ENCODE measurements at places on chromosomes 3 and 15. TPM values are rescaled to one million over a fixed set of nuclear protein-coding genes. Genes with fewer than 3 reads are reported as not detected.

Gene TNFAIP8L3
- 19.8 TPM for total RNA-seq

Gene XCR1
- total RNA-seq: 0.04 TPM

Gene MANF
- 13.7 TPM for total RNA-seq

DNA sequence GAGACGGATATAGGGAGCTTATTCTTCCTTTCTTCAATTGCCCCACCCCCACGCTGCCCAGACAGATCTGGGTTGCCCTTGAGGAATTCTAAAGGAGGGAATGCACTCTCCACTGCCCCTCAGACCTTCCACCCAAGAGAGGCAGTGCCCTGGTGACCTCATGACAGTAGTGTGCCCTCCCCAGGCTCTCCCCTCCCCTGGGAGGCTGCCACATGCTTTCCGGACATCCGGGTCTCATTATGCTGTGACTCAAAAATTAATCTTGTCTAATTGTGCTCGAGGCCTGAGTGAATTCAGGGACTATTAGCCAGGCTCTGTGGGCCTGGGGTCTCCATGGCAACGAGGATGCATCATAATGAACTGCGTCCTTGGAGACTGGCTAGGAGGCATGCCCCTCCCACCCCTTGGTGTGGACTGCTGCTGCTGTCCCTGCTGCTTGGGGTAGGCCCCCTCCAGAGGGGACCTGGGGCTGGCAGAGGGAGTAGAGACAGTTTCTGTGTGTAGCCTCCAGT lies 20.8 kb downstream of the CORO2B start:
- no peak for ATAC-seq

- no peak for ATAC-seq
These were observed 178.8 kb downstream of the MEIS2 start for GRCh38 chr15:36921484-36922091.

GRCh38 chr15:39358441-39359041 lies 222.3 kb upstream of the THBS1 start:
- ATAC-seq: peak; percentile 65

Gene ATP2B2
- total RNA-seq: 0.13 TPM

DNA sequence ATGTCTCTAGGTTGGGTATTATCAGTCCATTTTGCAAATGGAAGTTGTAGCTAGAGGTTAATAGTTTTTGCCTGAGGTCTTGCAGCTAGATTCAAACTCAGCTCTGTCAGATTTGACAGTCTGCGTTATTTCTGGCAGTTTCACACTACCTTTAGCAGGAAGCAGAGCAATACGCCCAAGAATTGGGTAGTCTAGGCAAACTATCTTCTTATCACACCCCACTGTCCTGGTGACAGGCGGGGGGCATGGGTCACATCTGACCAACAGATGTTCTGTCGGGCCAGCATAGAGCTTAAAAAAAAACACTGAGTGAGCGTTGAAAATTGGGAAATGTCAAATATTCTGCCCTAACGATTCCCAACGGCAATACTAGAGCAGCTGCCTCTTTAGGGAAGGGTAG lies 5.7 kb downstream of the GPR160 start:
- ATAC-seq: no peak

DNA sequence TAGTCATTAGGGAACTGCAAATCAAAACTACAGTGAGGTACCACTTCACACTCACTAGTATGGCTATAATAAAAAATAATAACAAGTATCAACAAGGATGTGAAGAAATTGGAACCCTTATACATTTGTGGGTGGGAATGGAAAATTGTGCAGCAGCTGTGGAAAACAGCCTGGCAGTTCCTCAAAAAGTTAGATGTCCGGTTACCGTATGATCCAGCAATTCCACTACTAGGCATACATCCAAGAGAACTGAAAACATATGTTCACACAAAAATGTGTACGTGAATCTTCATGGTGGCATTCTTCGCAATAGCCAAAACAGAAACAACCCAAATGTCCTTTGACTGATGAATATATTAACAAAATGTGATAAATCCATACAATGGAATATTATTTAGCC lies 187.9 kb upstream of the LYSMD4 start:
- no peak for ATAC-seq

- no peak for ATAC-seq
These were observed 16.3 kb downstream of the BCL2A1 start for GRCh38 chr15:79954661-79955060.

DNA sequence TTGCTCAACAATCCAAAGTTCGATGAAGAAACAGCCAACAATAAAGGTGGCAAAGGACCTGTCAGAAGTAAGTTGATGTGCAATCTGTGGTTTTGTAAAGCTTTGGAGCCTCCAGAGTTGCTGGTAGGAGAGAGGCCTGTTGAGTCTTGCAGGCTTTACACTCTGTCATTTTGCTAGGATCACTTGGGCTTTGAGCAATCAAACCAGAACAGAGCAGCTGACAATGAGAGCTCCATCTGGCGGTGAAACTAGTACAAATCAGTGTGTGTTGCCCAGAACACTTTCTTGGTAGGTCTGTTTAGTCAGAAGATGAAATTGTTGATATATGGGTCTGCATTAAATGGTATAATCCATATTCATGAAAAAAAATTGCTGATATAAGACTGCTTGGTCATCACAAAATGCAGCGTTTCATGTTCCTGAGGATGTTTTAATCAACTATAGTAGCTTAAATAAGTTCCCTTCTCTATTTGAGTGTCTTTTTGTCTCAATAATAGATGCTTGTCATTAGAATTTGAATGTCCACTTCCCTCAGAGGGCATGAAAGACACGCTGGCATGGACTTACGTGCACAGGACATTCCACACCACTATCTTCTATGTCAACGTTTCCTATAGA lies 25.7 kb downstream of the TMOD2 start:
- ATAC-seq: peak; percentile 68

Gene CTXN2
- total RNA-seq: not detected

- ATAC-seq: no peak
These were observed 146.1 kb upstream of the KBTBD8 start for GRCh38 chr3:66851894-66852613.

Gene P2RY13
- 1.6 TPM for total RNA-seq

DNA sequence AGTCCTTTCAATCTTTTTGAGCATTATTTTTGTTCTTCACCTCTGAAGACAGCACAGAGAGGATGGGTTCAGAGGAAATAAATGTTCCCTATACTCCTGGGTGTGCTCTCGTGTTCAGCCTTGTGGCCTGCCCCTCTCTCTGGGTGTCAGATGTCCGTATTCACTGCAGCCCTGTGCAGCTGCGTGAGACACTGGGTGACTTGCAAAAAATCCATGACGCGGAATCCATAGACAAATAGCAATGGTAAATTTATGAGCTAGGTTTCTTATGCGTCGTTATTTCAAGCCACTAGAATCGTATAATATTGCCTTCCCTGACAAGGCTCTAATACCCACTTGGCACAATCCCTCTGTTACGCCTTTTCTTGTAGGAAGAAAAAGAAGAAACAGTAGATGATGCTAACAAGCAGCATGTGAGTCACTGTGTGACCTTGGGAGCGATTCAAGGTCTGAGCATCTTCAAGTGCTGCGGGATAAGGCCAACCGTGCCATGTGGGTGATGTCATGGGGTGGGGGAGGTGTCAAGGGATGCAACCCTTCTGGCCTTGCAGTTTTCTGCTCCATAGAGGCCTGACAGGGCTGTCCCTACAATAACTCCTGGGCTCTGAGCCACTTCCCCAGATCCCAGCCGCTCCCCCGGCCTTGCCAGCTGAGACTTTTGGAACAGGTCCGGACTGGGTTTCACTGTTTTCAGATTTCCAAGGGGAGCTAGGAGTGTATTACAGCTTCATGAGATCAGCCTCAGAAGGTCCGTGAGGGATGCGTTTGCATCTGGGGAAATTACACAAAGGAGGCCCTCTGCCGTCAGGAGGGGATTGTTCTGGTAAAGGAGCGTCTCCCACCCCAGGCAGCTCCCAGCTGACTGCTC lies 47.6 kb upstream of the POMGNT2 start:
- ATAC-seq: peak; percentile 84

- ATAC-seq: no peak
These were observed 56.1 kb downstream of the CCNL1 start for GRCh38 chr3:157103860-157104259.

DNA sequence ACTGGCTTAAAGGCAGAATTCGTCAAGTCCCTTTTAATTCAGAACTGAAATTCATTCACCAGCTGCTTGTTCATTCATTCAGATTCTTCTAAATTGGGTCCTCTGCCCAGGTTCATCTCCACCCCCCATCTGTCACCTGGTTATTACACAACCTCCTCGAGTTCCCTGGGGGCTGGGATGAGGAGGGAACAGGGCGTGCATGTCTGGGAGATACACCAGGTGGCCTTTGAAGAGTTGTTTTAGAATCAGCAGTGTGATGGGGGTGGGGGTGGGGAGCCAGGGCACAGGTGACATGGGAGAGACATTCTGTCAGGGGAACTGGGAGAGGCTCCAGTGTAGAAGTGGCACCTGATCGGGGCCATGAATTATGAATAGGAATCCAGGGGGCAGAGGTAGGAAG lies 8.2 kb downstream of the SNX33 start:
- ATAC-seq: no peak

DNA sequence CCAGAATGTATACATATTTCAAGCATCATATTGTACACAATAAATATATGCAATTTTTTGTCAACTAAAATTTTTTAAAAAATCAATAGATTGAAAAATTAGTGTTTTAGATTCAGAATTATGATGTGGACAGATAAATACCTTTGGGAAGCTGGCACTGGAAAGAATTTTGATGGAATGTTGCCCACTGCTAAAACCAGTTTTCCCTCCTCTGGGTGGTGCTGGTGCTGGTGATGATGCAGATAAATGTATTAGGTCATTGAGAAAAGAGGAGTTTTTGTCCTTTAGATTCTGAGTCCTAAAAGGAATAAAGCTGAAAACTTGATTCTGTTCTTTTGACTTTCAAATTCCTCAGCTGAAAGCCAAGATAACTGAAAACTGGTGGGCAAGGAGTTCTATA lies 56.0 kb upstream of the SUCLG2 start:
- ATAC-seq: no peak

DNA sequence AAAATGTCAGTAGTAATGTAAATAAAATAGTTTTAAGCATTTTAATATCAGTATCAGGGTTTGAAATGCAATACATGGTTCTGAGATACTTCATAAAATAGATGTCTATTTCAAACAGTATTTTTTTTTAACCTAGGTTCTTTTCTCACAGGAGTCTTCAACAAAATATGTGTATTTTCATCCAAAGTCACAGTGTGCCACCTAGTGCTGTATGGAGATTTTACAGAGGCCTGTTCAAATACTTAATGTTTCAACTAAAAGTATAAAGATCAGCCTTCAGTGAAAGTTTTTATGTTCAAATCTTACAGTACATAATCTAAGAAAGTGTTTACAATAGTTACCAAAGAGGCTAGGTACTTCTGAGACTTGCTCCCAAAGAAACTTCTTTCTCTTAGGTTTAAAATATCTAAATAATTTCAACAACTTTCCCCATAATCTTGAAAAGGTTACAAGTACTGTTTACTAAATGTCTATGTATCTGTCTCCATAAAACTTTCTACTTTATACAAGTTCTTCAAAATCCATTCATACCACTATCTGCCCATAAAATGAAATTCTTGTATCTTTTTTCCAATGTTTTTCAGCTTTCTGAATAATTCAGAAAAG lies 38.3 kb downstream of the SCAPER start:
- ATAC-seq: no peak

DNA sequence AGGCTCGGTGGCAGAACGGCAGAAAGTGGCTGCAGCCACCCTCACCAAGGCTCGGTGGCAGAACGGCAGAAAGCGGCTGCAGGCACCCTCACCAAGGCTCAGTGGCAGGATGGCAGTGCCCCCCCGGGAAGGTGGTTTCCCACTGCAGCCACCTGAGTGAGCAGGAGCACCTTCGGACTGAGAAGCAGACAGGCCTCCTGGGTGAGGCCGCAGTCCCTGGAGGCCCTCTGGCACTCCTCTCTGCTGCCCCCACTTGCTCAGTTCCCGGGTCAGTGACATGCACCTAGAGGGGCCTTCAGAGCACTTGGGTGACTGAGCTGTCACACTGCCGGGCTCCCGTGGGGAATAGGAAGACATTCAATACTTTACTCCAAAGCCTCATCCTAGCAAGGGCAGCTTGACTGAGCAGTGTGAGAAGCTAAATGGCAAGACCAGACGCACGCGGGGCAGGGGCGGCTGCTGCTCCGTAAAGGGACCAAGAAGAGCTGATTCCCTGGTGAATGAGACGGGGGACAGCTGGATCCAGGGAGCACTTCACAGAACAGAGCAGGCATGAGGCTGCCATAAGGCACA lies 62.7 kb downstream of the PCSK6 start:
- ATAC-seq: no peak
